ENCODE measurements at places on chromosomes 16 and 17.

- no peak for DNase-seq
These were observed 5.1 kb downstream of the CDR2 start for GRCh38 chr16:22369221-22369811.

DNA sequence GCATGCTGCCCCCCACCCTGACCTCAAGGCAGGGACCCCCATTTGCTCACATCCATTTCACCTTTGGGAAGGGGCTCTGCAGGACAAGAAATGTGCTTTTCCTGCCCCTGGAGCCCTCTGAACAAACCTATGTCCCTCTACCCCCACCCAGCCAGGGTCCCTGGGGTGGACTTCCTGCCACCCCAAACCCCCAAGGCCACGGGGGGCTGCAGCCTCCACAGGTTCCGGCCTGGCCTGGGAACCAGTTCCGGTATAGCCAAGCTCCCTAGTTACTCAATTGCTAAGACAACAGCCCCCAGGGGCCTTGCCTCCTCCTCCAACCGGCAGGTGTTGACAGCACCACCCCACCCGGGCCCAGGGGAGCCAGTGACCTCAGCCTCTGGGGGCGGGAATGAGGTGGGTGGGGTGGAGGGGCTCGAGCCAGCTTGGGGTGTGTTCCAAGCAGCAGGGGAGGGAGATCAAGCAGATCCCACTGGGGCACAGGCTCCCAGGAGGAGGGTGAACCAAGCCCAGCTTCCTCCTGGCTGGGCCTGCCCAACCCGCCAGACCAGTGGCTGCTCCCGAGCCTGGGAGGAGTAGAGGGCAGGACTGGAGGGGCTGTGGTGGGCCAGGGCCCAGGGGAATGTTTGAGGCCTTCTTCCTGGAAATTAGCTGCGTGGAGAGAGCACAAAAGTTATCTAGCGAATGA is 6.6 kb downstream of the PNMT start:
- DNase-seq = no peak

- no peak for DNase-seq
These were observed 15.1 kb upstream of the RASD1 start for GRCh38 chr17:17511293-17511741.

DNA sequence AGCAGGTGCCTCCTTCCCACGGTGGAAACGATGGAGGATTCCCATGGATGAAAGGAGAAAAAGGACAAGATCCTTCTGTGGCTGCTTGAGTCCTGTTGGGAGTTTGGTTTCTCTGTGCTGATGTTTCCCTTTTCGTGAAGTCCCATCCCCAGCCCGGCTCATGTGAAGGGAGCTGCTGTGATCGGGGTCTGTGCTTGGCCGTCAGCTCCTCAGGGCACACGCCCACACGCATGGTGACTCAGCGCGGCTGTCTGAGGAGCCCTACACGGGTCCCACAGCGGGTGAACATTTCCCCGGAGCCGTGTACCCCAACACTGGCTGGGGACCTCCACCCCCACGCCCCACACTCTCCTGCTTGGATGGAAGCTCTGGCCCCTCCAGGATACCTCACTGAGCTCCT is 44.5 kb upstream of the SSTR5 start:
- no peak for DNase-seq

DNA sequence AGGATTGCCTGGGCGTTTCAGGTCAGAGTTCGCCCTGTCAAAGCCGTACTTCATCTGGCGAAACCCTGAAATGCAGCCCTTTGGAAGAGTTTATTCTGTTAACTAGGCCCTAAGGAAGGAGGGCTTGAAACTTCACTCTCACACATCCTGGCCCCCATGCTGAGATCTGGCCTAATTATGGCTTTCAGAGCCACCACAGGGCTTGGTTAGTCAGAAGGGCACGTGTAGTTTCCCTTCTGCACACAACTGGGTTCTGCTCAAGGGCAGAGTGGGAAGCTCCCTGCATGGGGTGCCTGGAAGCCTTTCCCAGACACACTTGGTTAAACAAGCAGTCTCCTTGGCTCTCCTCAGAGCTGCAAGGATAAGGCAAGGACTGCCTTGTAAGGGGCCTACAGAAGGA is 397.3 kb downstream of the SHISA9 start:
- no peak for DNase-seq

- no peak for DNase-seq
These were observed 6.3 kb upstream of the EPOP start for GRCh38 chr17:38681096-38681495.

- peak; percentile 23 for DNase-seq
These were observed 5.5 kb downstream of the TMEM132E start for GRCh38 chr17:34584805-34585416.

- DNase-seq = no peak
These were observed 273.5 kb upstream of the IRX5 start for GRCh38 chr16:54657058-54657708.

GRCh38 chr17:79617304-79617703 is 6.5 kb upstream of the RBFOX3 start:
- no peak for DNase-seq

GRCh38 chr16:27408602-27409031 is 6.6 kb downstream of the IL21R start:
- no peak for DNase-seq

- DNase-seq = no peak
These were observed 57.0 kb upstream of the CLEC3A start for GRCh38 chr16:77965346-77965745.

GRCh38 chr16:68356919-68357286 is 46.1 kb downstream of the PRMT7 start:
- DNase-seq = no peak

DNA sequence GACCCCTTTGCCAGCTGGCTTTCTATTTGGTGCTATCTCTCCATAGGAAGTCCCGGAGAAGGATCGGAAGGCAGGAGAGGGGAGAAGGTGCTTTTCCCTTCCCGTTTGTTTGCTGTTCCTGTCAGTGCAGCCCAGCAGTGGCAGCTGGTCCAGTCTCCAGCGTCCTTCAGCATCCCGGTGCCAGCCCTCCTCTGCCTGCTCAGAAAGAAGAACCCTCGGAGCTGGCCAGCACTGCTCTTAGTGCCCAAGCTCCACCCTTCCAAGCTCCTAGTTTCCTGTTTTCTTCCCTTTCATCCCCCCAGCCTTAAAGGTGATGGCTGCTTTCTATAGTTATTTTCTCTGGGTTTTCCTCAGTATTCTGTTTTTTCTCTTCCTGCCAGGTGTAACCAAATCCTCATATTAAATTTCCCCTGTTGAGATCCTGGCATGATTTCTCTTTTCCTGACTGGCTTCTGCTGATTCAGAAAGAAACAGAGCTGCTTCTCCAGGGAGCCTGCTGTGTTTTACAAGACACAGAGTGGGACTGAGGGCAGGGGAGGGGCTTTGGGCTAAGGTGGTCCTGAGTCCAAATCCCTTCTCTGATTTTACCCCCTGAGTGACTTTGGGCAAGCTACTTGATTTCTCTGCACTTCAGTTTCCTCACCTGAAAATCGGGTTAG is 186.8 kb downstream of the COPRS start:
- no peak for DNase-seq

GRCh38 chr16:86578611-86579267 is 390 bp downstream of the FOXL1 start:
- DNase-seq = no peak

GRCh38 chr17:29927546-29927945 is 2.5 kb downstream of the SSH2 start:
- DNase-seq = no peak

DNA sequence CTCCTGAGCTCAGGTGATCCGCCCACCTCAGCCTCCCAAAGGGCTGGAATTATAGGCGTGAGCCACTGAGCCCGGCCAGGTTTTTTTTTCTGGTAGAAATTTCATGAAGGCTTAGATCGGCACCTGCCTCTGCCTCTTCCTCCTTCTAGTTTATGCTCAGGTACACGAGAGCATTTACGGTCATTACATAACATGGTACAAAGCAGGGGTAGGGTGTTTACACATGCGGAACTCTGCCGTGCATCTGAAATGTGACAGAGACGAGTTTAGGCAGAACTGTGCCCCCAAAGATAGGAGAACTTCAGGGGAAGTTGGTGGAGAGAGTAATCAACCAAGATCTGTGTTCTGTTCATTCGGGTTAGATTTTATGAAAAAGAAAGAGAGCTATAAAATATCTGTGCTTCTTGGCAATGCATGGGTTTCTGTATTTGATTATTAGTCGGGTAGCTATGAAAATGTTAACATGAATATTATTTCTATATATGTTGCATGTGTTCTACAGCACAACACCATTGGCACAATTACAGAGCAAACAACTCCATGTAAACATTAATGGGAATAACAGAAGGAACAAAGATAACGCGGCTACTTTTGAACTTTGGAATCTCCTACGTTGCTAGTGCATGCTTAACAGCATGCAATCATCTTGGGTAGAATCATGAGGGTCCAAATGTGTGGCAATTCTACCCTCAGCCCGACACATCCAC is 23.5 kb upstream of the MAP2K6 start:
- DNase-seq = no peak

DNA sequence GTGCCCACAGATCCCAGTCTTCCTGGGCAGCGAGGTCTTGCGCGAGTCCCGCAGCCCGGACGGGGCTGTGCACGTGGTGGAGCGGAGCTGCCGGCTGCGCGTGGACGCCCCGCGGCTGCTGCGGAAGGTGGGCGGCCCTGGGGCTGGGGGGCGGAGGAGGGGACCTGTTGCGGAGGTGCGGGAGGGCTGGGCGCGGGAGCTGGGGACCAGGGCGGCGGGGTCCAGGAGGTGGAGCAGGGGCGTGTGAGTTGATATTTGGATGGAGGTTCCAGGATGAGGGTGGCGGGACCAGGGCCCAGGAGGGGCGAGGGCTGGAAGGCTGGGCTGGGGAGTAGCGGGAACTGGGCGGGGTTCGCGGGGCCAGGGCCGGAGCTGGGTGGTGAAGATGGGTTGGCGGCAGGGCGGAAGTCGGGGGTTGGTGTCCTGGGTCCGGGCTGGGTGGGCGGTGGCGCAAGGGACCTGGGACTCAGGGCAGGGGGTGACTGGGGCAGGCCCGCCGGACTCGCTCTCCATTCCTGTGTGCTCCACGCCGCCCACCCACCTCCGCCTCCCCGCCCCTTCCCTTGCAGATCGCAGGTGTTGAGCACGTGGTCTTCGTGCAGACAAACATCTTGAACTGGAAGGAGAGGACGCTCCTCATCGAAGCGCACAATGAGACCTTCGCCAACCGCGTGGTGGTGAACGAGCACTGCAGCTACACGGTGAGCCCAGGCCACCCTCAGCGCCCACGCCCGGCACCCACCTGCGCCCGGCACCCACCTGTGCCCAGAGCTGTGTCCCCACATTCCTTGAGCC is 29.6 kb downstream of the SEC14L5 start:
- DNase-seq = no peak

- no peak for DNase-seq
These were observed 49.8 kb downstream of the IRX3 start for GRCh38 chr16:54236773-54237172.

- no peak for DNase-seq
These were observed 55.1 kb downstream of the CENPV start for GRCh38 chr17:16298140-16298662.

DNA sequence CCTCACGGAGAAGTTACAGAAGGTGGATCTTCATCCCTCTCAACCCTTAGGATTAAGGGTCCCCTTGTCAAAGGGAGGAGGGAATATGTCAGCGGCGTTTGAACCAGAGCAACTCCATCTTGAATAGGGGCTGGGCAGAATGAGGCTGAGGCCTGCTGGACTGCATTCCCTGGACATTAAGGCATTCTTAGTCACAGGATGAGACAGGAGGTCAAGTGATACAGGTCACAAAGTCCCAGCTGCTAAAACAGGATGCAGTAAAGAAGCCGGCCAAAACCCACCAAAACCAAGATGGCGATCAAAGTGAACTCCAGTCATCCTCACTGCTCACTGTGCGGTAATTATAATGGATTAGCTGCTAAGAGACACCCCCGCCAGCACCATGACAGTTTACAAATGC is 36.7 kb downstream of the RBFOX3 start:
- DNase-seq = no peak

- DNase-seq = no peak
These were observed 32.6 kb downstream of the KDM8 start for GRCh38 chr16:27235938-27236245.

- no peak for DNase-seq
These were observed 800 bp downstream of the PLEKHH3 start for GRCh38 chr17:42675965-42676423.

DNA sequence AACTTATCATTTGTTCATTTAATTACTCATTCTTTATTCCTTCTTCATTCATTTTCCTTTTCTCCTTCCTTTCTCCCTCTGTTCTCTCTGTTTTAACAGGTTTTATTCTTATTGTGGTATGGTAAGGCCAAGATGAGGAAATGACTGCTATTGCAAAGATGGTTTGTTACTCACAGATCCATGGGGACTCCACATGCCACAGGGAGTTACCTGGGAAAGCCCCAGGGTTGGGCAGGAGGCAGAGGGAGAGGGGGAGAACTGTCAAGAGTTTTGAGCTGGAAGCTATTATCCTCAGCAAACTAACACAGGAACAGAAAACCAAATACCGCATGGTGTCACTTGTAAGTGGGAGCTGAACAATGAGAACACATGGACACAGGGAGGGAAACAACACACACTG is 453.3 kb downstream of the WWOX start:
- no peak for DNase-seq

DNA sequence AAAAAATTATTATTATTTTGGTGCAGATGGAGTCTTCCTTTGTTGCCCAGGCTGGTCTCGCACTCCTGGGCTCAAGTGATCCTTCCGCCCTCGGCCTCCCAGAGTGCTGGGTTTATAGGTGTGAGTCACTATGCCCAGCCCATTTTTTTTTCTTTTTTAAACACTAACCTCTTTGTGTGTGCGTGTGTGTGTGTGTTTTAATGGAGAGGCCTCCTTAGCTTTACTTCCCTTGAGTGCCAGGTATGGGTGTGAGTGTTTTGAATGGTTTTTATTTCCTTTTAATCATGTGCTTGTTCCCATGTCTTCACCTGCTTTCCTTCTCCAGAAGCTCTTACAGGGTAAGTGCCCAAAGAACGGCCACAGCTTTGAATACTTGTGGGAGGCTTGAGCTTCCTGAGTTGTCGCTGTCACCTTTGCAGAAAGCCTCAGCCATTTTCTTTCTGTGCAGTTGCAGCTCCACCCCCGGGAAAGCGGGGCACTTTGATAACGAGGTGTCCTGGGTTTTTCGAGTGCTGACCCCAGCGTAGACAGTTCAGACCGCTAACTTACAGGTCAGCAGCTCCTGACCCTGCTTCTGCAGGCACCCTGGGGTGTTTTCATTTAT is 22.6 kb downstream of the AKAP1 start:
- no peak for DNase-seq

DNA sequence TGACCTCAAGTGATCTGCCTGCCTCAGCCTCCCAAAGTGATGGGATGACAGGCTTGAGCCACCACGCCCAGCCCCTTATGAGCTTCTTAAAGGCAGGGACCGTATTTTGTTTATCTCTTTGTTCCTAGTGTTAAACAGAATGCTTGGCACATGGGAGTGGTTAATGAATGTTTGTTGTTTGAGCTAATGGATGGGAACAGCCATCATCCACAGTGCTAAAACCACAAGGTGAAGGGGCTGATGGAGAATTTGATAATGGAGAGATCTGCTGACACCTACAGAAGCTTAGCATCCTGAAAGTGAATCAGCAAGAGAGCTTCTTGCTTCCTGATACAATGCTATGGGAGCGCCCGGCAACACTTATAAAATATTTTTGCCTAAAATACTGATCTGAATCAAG is 8.6 kb upstream of the CDH1 start:
- no peak for DNase-seq

- no peak for DNase-seq
These were observed 52.3 kb upstream of the HNF1B start for GRCh38 chr17:37797206-37797605.

- DNase-seq = peak; percentile 76
These were observed 259.7 kb downstream of the SEC14L1 start for GRCh38 chr17:77400445-77400870.

All from naive thymus-derived CD8-positive, alpha-beta T cell (primary cell).